ENCODE measurements at places on chromosomes 5 and 9. TPM values are rescaled to one million over a fixed set of nuclear protein-coding genes. Genes with fewer than 3 reads are reported as not detected.

DNA sequence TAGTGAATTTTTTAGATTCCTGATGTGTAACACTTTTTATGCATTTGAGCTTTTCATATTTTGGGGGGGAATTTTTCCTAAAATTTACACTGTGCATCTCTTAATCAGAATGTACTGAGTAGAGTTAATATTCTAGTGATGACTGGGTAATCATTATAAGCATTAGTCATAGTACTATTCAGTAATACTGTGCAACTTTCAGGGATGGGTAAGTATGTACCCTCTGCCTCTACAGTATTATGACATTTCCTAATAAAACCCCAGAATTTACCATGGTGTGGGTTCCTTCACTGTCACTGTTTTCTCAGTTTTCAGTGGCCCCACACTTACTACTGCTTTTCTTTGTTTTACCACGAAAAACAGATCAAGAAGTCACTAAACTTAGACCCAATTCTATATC lies 2.8 kb upstream of the CMYA5 start:
- no peak for DNase-seq

GRCh38 chr9:93226819-93227218 lies 42.9 kb downstream of the WNK2 start:
- DNase-seq, result no peak

GRCh38 chr5:38642189-38642911 lies 85.9 kb upstream of the LIFR start:
- DNase-seq, result no peak

- DNase-seq, result no peak
Observed at GRCh38 chr9:107039542-107039941, 176.6 kb downstream of the ZNF462 start.

EIF4E1B gene
- not detected for total RNA-seq

- DNase-seq, result no peak
Observed at GRCh38 chr9:87873607-87874303, 8.9 kb upstream of the SPATA31E1 start.

DNA sequence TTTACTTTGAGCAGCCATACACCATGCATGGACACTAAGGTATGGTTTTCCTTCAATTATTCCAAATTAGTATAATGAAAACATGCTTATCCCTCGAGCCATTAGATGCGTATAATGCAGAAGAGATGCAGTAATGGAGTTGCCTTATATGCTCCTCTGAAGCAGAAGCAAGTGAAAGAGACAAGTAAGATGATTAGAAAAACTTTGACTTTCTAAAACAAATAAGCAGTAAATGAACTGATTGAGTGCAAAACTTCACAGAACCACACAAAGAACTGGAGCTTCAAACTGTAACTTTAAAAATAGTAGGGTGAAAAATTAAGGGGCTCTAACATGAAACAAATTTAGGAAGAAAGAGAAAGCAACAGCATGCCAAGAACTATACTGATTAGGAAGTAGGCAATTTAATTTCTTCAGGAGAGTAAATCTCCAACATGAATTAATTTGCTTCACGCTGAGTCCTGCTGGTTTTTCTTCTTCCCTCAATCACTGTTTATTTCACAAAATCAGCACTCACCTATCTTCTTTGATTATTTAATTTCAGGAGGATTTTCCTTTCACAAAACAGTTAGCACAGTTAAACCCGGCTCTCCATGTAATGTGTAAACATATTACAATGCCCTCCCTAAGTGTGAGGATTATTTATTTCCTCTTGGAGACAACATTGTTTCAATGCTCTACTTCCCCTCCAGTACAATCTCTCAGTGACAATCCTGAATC lies 90.3 kb upstream of the PAM start:
- no peak for DNase-seq

DNA sequence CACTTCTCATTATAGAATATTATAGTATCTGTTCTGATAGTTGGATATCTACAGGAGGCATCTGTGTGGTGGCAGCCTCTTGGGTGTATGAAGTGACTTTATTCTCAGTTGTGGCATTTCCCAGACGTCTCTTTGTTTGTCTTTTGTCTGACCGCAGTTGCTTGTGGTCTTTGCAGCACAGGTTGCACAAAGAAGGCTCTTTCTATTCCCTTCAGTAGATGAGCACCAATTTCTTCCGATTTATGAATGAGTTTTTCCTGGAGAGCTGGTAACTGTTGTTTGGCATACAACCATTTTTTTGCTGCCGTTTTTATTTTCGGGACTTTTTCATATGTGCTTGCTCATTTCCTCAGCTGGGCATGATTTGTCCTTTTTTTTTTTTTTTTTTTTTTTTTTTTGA lies 56.4 kb upstream of the MYO10 start:
- DNase-seq, result no peak

EPB41L4B gene
- total RNA-seq, result 8.4 TPM

SLC34A3 gene
- total RNA-seq, result 0.10 TPM

DNA sequence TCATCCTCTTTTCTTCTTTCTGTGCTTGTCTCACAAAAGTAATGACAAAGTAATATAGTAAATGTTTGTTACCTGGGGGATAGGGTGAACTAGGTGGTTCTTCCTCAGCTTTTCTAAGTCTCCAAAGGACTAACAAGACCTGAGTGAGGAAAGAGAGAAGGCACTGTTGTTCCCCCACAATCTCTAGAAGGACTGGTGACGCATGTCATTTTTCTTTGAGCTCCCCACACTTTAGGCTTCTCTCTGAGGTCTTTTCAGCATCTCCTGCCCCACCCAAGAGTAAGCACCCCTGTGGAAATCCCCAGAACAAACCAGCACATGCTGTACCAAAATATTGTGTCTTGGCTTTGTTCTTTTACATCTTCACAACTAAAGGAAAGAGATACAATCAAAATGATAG lies 2.4 kb upstream of the IL7R start:
- no peak for DNase-seq

Measured in upper lobe of left lung (tissue), 6 donors.